Midbrain (tissue), 1 donor: ENCODE measurements at places on chromosomes 6 and 20.

DNA sequence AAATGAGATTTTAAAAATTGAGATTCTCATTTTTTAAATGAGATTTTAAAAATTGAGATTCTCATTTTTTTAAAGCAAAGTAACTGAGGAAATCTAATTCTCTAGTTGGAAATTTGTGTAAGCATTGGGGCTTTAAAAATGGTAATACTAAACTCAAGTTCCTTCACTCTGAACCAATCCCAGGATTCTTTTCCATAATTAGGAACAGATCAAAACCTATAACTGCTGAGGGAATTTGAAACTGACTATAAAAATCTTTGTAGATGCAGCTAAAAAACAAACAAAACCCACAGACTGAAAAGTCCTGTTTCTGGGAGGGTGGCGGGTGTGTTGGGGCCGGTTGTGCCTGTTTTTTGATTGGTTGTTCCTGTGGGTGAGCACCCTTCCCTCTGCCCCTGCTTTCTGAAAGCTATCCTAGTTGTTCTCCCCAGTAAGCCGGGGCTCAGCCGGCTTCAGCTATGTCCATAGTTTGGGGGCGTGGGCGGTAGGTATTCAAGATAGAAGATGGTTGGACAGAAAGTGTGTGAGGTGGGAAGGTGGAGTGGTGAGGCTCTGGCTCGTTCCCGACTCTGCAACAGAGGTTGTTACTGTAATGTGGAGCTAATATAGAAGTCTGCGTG, 49.3 kb downstream of the GFRA4 start:
- no peak for DNase-seq

- DNase-seq: no peak
Observed at GRCh38 chr6:2911171-2911570, 8.1 kb upstream of the SERPINB9 start.

DNA sequence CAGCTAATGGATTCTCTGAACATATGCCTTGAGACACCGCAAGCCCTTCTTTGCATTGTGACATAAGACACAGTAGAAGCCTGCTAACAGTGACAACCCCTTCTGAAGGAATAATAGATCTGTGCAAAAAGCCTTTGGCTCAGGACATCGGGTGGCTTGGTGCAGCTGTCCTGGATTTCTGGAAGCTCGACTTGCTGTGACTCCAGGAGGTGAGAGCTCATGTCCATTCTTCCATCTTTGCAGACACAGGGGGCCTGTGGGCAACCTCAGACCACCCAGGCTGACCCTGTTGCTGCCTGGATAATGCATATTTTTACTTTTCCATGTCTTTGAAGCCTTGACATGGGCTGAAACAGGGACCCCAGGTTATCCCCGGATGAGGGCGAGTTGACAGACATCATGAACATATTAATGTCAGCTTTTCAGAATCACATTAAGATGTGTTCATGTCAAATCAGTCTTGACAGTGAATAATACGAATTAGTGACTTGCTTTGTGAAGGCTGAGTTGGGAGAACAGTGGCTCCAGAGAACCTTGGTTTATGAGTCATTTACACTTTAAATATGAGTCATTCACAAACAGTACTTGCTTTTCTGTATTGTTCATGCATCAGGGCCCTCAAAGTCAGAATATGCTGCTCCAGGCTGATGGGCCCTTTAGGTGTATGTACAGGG, 66.8 kb upstream of the IYD start:
- DNase-seq: no peak

GRCh38 chr6:31574106-31575061, 981 bp upstream of the TNF start:
- no peak for DNase-seq

GRCh38 chr6:8181951-8182845, 79.8 kb upstream of the EEF1E1 start:
- DNase-seq: no peak

GRCh38 chr6:76719449-76719848, 647.0 kb upstream of the IMPG1 start:
- DNase-seq: no peak

DNA sequence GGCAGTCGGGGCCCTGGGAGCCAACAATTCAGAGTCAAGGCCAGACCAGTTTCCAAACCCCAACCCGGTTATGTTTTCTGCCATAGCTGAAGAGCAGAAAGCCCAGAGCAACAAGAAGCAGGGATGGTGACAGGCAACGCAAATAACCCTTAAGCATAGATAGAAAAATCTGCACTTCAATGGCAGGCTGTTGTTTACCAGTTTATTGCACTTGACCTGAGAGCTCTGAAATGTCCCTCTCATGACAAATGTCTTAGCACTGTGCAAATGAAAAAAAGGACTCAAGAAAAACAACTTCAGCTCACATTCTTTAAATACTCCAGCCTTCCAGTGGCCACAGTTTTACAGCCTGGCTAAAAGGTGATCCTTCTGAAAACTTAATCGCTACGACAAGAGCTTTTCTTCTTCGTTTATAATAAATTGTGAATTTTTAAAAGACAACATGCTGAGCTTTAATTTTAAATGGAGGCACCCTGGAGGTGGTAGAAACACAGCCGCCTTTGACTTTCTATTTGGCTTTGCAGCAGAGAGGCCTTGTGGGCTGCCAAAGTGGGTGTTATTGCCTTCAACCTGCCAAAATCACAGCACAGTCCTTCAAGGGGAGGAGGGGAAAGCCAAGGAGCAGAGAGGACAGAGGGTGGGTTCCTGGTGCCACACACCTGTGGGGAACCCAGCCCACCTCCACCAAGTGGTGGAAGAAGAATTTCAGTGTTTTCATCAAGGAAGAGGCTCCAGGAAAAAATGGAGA, 289.5 kb upstream of the CDYL start:
- no peak for DNase-seq

- no peak for DNase-seq
Observed at GRCh38 chr6:33808641-33809180, 4.9 kb upstream of the MLN start.

DNA sequence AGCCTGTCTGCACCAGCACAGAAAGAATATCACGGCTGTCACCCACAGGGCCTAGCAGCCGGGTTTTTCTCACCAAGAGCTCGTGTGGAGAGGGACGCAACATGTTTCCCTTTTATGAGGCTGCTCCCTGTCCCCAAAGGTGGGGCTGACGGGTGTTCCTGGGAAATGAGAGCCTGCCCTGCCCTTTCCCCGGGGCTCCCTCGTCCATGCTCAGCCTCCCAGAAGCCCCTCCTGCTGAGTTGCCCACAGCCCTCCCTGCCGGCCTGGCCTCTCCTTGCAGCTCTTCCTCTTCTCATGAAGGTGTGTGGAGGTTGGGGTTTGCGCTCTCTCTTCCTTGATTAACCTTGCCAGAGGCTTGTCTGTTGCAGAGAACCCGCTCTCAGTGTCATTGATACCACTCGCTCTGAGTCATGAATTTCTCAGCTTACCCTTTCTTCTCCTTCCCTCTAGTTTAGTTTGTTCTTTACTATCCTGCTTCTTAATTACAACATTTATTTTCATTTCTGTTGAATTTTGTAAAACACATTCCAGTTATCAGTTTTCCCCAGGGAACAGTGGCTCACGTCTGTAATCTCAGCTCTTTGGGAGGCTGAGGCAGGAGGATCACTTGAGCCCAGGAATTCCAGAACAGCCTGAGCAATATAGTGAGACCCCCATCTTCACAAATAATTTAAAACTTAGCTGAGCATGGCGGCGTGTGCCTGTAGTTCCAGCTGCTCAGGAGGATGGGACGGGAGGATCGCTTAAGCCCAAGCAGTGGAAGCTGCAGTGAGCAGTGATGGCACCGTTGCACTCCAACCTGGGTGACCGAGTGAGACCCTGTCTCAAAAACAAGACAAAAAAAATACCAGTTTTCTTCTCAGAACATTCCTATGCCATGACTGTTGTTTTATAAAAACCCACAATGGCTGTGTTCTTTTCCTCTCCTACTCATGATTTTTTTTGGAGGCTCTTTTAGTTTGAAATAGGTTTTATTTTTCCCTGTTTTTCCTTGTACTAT, 103.8 kb downstream of the TMEM242 start:
- DNase-seq: no peak

DNA sequence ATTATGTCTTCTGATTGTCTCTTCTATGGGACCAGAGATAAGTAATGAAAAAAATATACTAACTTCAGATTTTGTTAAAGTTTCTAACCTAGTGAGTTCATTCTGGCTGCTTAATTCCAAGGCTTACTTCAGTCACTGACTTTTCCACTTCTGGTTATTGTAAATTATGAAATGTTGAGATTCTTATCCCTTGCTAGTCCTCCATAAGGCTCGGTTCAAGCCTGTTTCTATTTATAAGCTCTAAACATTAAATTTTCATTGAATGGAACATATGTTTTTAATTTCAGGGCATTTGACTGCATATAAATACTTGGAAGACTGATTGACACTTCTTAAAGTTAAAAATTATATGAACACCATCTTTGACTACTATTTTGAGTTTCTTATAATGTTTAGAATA, 23.6 kb upstream of the NKAIN2 start:
- no peak for DNase-seq

- peak; percentile 59 for DNase-seq
Observed at GRCh38 chr6:70107852-70108629, 194.8 kb downstream of the COL9A1 start.

DNA sequence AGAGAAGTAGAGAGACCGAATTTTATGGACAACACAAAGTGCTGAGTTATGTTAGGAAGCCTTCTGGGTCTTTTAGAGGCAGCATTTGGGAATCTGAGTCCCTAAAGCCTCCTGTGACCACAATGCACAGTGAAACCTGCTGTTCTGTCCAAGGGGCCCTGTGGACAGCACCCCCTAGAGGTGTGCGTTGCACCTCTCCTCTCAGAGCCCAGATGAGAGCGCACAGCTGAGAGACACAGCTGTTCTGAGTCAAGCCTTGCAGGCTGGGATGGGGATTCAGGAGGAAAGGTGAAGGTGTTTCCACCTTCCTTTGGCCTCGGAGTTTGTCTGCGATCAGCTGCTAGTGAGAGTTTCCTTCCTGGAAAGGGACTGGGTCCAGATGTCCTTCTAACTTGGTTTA, 13.0 kb downstream of the PCK1 start:
- no peak for DNase-seq

- DNase-seq: no peak
Observed at GRCh38 chr6:44309092-44309491, 4.1 kb downstream of the AARS2 start.

GRCh38 chr6:166716910-166717617, 90.0 kb upstream of the RPS6KA2 start:
- DNase-seq: no peak

DNA sequence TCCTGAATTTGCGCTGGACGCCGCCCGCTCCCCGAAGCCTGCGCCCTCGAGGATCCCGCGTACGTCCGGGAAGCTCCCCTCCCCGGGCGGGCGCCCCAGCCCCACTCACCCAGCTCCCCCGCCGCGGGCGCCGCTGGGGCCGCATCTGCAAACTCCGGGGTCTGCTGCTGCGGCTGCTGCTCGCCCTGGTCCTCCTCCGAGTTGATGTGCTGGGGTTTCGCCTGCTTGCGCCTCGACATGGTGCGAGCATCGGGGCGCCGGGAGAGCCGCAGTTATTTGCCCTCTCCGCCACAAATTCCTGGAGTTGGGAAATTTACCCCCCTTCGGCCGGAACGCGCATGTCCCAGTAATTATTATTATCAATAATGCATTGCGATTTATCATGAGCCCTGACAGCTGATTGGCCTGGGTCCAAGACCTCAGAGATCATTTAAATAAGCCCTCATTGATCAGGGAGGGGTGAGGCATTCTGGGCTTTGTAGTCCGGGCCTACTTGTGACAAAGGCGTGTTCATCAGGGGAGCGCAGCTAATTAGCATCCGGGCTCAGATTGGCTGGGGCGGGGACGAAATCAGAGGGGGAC, at the start of gene SALL4:
TSS of gene SALL4 (minus strand) at position 352 of the 582 bp plus-strand sequence. CDS start at position 239, 113 bp downstream.
- DNase-seq: no peak

DNA sequence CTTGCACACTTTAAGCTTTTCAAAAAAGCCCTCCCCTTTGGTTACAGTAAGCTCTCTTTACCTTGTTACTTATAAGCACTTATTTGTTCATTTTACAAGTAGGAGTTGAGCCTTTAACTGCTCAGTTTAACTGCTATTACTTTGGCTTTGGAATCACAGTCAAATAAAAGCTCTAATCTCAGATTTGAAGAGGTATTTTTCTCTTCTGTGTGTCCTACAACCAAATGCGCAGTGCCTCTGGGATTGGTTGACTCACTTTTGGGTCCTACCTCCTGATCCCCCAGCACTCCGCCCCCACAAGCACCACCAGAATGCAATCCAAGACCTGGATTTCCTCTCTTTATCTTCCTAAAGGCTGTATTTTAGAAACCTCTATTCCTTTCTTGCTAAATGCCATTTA, 2.5 kb downstream of the NCOA7 start:
- no peak for DNase-seq

GRCh38 chr6:27130668-27131428, 116.7 kb upstream of the PRSS16 start:
- DNase-seq: no peak

- no peak for DNase-seq
Observed at GRCh38 chr6:16041327-16041726, 87.6 kb upstream of the MYLIP start.

GRCh38 chr20:32603046-32603726, 18.1 kb upstream of the NOL4L start:
- peak; percentile 45 for DNase-seq

- no peak for DNase-seq
Observed at GRCh38 chr6:165722022-165722421, 59.0 kb upstream of the PDE10A start.

DNA sequence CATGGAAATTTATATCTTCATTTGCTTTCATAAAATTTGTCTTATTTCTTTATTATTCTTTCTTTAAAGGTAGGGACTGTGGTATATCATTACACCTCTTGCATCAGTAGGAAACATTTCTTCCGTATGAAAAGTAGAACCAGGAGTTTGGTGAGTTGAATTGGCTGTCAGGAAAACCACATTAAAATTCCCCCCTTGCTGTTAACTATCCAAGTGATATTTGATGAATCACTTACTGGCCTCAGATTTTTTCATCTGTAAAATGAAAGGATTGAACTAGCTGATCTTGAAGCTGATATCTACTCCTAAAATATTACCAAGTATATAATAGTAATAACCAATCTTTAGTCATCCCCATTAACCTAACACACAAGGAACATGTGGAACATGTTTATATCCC, 460.9 kb downstream of the GJA1 start:
- DNase-seq: no peak

DNA sequence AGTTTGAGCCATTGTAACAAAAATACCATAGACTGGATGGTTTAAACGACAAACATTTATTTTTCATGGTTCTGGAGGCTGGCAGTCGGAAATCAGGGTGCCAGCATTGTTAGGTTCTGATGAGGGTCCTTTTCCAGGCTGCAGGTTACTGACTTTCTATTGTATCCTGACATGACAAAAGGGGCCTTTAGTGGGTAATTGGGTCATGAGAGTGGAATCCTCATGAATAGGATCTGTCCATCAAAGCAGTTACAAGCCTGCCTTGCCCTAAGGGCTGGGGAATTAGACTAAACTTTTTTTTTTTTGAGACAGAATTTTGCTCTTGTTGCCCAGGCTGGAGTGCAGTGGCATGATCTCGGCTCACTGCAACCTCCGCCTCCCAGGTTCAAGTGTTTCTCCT, 347.9 kb upstream of the TSHZ2 start:
- no peak for DNase-seq

GRCh38 chr6:51578362-51578761, 509.1 kb downstream of the PKHD1 start:
- no peak for DNase-seq

- DNase-seq: no peak
Observed at GRCh38 chr20:53737396-53738038, 143.9 kb upstream of the ZNF217 start.
